ENCODE measurements at places on chromosomes 3 and 15.

GRCh38 chr3:869269-869668 lies 223.6 kb upstream of the CNTN6 start:
- no peak for DNase-seq

- DNase-seq, result no peak
Measured at GRCh38 chr3:147394884-147395225, 11.5 kb downstream of the ZIC4 start.

GRCh38 chr3:194939949-194940770 lies 254.5 kb downstream of the FAM43A start:
- DNase-seq, result no peak

GRCh38 chr3:142930463-142930862 lies 33.0 kb downstream of the PAQR9 start:
- no peak for DNase-seq

DNA sequence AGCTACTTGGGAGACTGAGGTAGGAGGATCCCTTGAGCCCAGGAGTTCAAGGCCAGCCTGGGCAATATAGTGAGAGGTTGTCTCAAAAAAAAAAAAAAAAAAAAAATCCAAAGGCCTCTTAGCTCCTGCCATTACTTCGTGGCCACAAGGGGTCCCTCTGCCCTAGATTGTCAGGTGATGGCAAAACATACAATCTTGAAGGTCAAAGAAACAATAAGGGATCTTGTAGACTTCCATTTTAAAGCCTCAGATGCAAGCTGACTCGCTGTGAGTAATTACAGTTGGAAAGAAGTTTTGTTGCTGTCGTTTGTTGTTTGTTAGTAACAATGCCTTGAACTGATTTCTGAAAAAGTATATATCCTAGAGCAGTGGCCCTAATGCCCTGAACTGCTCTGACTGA lies 55.9 kb upstream of the PLCL2 start:
- peak; percentile 25 for DNase-seq

- DNase-seq, result no peak
Measured at GRCh38 chr3:109887293-109887692, 549.9 kb upstream of the DPPA4 start.

- no peak for DNase-seq
Measured at GRCh38 chr15:68781766-68782588, 38.7 kb downstream of the ANP32A start.

DNA sequence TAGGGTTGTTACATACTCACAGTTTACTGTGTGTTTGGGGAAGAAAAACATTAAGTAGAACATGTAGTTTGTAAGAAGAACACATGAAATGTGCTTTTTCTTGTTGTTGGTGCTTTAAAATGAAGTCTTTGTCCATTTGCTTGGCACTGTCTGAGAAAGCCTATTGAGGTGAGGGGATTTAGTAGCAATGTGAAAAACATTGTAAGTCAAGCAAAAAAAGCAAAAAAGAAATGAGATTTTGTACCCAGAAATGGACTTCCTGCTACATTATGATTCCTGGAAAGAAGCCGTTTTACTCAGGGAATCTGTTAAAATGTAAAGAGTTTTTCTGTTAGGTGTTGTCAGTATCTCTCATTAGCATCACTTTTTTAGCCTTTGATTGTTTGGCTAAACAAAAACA lies 59.9 kb downstream of the KAT2B start:
- DNase-seq, result no peak

DNA sequence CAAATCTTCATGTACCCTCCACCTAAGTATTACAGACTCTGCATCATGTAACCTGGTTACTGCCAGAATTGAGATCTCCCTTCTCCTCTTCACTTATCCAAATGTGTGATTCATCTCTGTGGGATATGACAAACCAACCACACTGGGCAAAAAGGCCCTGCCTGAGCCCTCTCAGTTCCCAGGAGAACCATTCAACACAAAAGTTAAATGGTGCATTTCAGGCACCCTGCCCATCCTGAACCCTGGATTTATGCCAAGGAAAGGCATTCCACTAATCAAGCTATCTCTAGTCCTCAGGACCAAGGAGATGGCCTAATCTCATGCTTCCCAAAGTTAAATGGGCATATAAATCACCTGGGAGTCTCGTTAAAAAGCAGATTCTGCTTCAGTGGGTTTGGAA lies 108.5 kb downstream of the TNIK start:
- DNase-seq, result no peak

DNA sequence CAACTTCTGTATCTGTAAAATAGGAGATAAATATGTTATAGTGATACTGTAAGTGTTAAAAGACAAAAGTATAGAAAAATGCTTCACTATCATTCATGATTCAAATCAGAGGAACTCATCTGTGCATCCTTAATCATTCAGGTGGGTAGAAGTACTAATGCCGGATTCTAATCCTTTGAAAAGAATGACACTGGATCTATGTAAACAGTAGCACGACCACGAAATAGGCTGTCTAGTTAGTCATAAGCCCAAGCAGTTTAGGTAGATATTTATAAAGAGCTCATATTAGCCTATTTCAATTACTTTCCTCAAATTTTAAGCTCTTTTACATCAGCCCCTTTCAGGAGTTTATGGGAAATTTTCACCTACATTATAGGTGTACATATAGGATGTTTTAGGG lies 437.9 kb downstream of the SOX2 start:
- no peak for DNase-seq

DNA sequence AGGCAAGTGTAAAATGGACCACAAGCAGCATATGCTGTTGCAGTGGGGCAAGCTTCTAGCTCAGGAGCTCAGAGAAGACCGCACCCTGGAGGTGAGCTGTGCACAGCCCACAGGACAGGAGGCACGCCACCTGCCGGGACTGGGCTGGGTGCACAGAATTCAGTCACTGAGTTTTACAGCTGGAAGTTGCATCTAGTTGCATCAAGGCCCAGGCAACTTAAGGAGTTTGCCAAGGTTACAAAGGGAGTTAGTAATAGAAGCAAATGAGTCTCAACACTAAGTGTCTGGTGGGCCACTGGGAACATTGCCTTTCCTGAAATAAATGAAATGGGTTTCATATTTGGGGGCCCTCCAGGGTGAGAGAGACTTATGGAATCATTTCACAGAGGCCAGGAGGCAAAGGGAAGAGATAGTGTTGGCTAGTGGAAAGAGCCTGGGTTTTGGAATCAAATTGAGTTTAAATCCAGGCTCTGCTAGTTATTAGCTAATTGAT lies 36.0 kb upstream of the TIMP4 start:
- no peak for DNase-seq

DNA sequence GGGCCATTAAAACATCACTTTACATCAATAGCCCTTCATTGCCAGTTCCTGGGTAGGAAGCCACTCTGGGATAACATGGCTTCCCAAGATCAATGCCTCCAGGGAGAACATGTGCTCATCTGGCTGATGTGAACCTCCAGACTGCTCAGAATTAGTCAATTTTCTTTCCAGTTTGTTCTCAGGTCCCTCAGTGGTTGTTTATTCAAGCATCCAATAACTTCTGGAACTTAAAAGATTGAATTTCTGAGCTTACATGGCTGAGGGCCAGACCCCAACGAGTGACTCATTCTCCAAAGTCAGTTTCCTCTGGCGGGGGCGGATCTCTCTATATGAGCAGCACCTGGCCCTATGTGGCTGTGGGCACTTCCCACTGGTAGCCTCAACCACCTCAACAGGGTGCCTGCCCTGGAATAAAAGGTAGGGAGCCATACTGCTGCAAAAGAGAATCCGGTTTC lies 34.0 kb downstream of the LYZL4 start:
- DNase-seq, result no peak

DNA sequence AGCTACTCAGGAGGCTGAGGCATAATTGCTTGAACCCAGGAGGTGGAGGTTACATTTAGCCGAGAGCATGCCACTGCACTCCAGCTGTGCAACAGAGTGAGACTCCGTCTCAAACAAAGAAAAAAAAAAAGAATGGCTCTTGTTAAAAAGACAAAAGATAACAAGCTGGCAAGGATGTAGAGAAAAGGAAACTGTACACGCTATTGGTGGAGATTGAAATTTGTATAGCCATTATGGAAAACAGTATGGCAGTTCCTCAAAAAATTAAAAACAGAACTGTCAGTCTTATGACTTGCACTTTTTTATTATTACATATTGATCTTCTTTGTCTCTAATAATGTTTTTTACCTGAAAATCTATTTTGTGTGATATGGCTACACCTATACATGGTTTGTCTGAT lies 41.9 kb downstream of the MEX3B start:
- DNase-seq, result no peak

DNA sequence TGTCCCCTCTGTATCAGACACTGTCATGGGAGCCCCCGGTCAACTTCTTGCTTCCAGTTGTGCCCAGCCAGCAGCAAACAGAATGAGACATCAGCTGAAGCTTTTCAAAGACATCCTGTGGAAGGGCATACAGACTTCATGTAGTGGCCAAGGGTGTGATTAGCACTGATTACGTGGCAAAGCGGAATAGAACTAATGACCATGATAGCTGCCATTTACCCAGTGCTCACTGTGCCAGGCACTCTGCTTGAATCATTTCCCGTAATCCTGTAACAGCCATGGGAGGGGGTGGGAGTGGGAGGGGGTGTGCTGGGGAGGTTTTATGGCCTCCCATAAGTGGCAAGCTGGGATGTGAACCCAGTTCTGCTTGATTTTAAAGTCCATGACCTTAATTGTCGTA lies 29.5 kb downstream of the LPP start:
- no peak for DNase-seq

DNA sequence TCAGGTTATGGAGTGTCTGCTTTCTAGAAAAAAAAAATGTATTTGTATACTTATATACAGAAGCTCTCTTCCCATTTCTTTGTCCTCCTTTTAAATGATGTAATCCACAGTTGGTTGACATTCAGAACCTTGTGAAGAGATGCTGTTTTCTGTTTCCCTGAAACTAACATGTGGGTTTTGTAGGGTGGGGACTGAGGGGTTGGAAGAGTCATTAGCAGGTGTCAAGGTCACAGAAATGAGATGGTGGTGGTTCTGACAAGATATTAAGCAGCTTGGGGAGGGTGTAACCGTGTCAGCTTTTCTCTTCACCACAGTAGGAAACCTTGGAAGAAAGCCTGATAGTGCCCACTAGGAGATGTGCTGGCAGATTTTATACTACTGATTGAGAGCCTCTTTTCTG lies 2.4 kb downstream of the RASA2 start:
- DNase-seq, result no peak

DNA sequence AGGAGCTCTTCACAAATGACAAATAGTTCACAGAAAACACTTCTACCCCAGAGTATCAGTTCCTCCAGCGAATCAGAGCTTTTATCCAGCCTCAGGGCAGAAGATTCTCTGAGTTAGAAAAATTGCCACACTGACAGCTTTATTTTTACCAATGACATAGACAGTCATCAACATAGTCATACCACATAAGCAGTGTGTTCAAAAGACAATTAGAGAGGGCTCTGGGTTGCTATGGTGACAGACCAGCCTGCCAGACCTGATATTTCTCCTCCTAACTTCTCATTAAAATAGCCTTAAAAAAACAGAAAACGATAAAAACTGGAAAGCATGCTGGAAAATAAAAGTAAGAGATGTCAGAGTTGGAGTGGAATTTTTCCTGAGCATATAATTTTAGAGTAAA lies 45.9 kb upstream of the COL6A5 start:
- no peak for DNase-seq

GRCh38 chr3:146929696-146930095 lies 324.6 kb upstream of the PLSCR5 start:
- no peak for DNase-seq

DNA sequence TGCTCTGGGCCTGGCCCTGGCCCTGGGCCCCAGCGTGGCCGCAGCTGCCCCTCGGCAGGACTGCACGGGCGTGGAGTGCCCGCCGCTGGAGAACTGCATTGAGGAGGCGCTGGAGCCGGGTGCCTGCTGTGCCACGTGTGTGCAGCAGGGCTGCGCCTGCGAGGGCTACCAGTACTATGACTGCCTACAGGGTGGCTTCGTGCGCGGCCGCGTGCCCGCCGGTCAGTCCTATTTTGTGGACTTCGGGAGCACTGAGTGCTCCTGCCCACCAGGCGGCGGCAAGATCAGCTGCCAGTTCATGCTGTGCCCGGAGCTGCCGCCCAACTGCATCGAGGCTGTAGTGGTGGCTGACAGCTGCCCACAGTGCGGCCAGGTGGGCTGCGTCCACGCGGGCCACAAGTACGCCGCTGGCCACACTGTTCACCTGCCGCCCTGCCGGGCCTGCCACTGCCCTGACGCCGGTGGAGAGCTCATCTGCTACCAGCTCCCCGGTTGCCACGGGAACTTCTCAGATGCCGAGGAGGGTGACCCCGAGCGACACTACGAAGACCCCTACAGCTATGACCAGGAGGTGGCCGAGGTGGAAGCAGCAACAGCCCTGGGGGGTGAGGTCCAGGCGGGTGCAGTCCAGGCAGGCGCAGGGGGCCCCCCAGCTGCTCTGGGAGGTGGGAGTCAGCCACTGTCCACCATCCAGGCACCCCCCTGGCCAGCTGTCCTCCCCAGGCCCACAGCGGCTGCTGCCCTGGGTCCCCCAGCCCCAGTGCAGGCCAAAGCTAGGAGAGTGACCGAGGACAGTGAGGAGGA lies 21.7 kb downstream of the FBLN2 start:
- no peak for DNase-seq

- no peak for DNase-seq
Measured at GRCh38 chr3:197021729-197022404, 7.8 kb downstream of the MELTF start.

GRCh38 chr15:74433592-74434262 lies at the start of gene SEMA7A:
SEMA7A (minus strand) TSS chr15:74433958; CDS start chr15:74433918, 40 bp downstream.
- DNase-seq, result peak; percentile 79

DNA sequence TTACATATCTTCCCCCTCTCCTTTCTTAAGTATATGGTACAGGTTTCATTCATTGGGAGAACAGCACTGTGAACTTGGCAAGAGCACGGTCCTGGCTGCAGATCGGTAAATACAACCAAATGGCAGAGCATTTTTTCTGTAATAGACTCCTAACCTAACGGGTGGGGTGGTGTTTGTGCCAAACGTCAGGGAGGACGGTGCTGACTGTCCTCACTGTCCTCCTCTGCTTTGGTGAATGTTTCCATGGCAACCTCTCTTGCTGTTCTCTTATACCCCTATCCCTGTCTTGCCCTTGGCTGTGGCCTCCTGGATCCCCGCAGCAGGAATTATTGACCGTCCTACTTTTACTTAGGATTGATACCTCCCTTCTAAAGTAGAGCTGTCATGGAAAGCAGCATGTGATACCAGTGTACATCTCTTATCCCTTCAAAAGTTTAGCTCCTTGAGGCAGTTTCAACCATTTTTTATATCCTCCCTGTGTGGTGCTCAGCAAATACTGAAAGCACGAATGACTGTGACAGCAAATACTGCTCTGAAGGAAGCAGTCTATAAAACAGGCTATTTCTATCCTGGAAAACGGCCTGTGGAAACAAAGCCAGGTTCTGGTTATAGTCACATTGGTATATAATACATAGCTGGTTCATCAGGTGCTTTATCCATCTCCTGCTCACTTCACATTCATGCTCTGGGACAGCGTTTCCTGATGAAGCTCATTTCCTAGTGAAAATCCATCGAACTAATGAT lies 275.4 kb upstream of the C2CD4B start:
- DNase-seq, result no peak

DNA sequence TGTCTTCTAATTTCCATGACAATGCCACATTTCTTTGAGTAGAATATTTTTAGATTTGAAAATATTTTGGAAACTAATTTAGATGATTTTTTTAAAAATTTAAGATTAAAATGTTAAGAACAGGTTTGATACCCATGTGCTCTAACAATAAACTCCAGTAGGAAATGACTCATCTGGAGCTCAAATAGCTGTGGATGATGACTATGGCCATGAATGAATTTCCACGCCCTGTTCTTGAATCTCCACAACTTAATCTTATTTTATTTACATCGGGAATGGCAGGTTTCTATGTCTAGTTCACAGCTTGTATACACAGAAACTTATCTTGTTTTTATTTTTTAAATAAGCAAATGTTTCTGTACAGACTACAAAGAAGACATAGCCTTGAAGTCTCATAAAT lies 726.8 kb downstream of the NAALADL2 start:
- no peak for DNase-seq

- DNase-seq, result no peak
Measured at GRCh38 chr3:107794664-107795443, 272.1 kb downstream of the BBX start.

All from SK-N-DZ (cell line).